ENCODE measurements at places on chromosomes 5 and 9. TPM values are rescaled to one million over a fixed set of nuclear protein-coding genes. Genes with fewer than 3 reads are reported as not detected.

Gene ZFR
- polyA plus RNA-seq: 79.2 TPM

DNA sequence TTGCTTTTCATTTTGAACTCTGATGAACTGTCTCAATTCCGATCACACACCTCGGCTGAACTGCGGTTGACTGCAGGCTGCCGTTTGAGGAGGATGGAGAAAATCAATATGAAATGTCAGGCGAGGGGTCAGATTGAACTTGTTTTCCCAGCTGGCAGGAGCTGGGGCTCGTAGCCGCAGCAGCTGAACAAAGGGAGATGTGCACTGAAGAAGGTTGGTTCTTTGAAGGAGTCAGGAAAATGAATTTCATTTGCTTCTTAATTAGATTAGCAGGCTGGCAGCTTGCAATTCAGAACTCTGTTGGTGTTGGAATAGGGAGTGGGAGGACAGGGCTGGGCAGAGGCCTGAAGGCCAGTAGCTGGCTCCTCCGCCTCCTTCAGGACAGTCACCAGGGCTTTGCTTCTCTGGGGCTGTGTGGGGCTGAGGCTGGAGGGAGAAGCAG is 117.4 kb upstream of the GPR151 start:
- no peak overlapping the region for H3K27ac ChIP-seq
- no peaks in the 10 kb centered on the region for H3K36me3 ChIP-seq
- no peak overlapping the region for H3K4me3 ChIP-seq
- DNase-seq: no peak

DNA sequence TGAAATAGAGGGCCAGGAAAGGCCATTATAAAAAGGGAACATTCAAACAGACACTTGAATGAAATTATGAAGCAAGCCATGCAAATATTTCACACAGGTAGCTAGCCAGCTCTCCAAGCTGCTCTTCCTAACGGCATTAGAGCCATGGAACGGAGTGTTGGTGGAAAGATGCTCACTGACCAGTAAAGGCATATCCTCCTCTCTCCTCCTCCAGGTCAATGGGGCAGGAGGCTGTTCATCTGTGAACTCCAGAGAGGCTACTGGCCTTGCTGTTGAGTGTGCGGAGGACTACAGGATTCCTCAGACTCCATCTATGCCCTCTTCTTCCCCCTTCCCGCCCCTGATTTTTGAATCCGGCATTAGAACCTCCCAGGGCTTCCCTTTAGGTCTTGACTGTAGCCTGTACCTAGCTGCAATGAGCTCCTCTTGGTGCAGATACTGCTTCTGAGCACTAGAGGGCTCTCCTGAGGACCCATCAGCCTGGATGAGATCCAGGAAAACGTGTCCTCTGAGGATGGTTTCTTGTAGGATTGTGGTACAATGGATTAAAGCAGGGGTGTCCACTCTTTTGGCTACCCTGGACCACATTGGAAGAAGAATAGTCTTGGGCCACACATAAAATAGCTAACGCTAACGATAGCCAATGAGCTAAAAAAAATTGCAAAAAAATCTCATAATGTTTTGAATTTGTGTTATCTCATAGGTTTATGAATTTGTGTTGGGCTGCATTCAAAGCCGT is 162.2 kb downstream of the SREK1 start:
- H3K4me3 ChIP-seq: no peak overlapping the region
- H3K27ac ChIP-seq: no peak overlapping the region
- no peaks in the 10 kb centered on the region for H3K36me3 ChIP-seq
- no peaks in the 10 kb centered on the region for H3K4me1 ChIP-seq

Gene OR1L6
- polyA plus RNA-seq: not detected

- no peaks in the 10 kb centered on the region for H3K4me1 ChIP-seq
- DNase-seq: no peak
- no peak overlapping the region for H3K27ac ChIP-seq
- no peak overlapping the region for H3K4me3 ChIP-seq
- H3K36me3 ChIP-seq: no peaks in the 10 kb centered on the region
Observed at GRCh38 chr5:66851306-66851705, 255.1 kb downstream of the MAST4 start.

GRCh38 chr5:93281980-93282772 is 298.8 kb downstream of the NR2F1-AS1 start:
- H3K4me1 ChIP-seq: no peaks in the 10 kb centered on the region
- no peaks in the 10 kb centered on the region for H3K27me3 ChIP-seq
- H3K36me3 ChIP-seq: peaks cover 5% of the 10 kb centered on the region
- H3K27ac ChIP-seq: no peak overlapping the region
- no peak for DNase-seq

DNA sequence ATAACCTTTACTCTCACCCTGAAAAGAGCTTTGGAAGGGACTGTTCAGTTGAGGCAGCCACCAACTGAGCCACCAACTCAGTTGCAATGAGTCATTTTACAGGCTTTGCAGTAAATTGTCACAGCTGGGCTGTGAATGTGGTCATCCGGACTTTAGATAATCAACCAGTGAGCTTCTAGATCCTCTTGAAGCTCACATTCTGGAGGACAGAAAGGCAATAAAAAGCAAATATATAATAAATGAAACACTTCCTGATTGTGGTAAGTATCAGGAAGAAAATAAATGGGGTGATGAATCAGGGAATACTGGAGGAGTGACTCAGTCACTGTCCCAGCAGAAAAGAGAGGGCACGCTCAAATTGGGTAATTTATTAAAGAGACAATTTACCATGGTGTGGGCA is 13.2 kb upstream of the C5orf58 start:
- H3K4me3 ChIP-seq: no peak overlapping the region
- no peaks in the 10 kb centered on the region for H3K27me3 ChIP-seq
- DNase-seq: no peak
- H3K4me1 ChIP-seq: peaks cover 19% of the 10 kb centered on the region

Gene FOXD4L6
- polyA plus RNA-seq: not detected

Gene SPATA31A3
- not detected for polyA plus RNA-seq

- no peaks in the 10 kb centered on the region for H3K27me3 ChIP-seq
- H3K27ac ChIP-seq: no peak overlapping the region
- H3K4me1 ChIP-seq: no peaks in the 10 kb centered on the region
- no peak overlapping the region for H3K4me3 ChIP-seq
- H3K36me3 ChIP-seq: no peaks in the 10 kb centered on the region
- DNase-seq: no peak
Observed at GRCh38 chr5:66582499-66583165, 13.6 kb upstream of the MAST4 start.

Gene PCDH12
- 0.29 TPM for polyA plus RNA-seq

DNA sequence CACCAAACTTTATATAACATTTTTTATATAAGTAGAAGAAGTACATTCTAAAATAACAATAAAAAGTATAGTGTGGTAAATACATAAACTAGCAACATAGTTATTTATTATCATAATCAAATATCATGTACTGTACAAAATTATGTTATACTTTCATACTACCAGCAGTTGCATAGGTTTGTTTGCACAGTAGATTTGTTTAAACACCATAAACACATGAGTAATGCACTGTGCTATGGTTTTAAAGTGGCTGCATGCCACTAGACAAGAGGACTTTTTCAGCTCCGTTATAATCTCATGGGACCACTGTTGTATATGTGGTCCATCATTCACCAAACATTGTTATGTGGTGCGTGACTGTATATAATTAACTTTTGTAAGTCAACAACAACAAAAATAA is 137.6 kb downstream of the DRD1 start:
- no peak for DNase-seq
- no peak overlapping the region for H3K4me3 ChIP-seq

Gene NMUR2
- not detected for polyA plus RNA-seq

Gene POMT1
- 20.2 TPM for polyA plus RNA-seq

GRCh38 chr5:33524476-33524875 is 83.7 kb downstream of the TARS1 start:
- no peak overlapping the region for H3K4me3 ChIP-seq
- no peak for DNase-seq
- H3K27me3 ChIP-seq: no peaks in the 10 kb centered on the region
- no peak overlapping the region for H3K27ac ChIP-seq
- no peaks in the 10 kb centered on the region for H3K4me1 ChIP-seq
- no peaks in the 10 kb centered on the region for H3K36me3 ChIP-seq

DNA sequence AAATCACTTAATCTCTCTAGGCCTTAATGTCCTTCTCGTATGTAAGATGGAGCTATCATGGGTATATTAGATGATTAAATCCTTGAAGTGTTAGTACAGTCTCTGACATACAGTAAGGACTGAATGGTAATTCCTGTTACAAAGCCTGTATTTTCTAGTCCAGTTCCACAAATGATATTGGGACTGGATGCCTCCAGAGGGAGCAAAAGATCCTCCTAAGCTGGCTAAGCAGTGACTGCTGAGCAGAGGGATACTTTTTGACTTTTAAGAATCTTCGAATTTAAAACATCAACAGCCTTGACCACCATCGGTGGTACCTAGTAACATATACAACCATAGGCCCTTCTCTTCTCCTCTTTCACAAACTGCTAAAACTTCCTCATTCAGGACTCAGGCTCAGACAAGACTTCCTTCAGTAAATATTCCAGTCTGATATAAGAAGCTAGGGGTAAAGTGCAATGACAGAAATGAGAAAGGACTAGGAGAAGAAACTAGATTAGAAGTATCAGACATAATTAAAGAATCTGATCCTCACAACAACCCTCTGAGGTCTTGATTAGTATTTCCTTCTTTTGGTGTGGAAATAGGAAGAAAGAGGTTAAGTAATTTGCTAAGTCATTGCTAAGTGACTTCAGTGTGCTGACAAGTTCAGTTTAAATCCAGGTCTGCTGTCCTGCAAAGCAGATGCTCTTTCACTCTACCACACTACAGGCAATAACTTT is 13.9 kb downstream of the PTAR1 start:
- peaks cover 38% of the 10 kb centered on the region for H3K4me1 ChIP-seq
- H3K27ac ChIP-seq: peak overlapping the region; percentile 82
- H3K36me3 ChIP-seq: peaks cover 9% of the 10 kb centered on the region
- no peak overlapping the region for H3K4me3 ChIP-seq
- H3K27me3 ChIP-seq: no peaks in the 10 kb centered on the region
- peak; percentile 24 for DNase-seq

DNA sequence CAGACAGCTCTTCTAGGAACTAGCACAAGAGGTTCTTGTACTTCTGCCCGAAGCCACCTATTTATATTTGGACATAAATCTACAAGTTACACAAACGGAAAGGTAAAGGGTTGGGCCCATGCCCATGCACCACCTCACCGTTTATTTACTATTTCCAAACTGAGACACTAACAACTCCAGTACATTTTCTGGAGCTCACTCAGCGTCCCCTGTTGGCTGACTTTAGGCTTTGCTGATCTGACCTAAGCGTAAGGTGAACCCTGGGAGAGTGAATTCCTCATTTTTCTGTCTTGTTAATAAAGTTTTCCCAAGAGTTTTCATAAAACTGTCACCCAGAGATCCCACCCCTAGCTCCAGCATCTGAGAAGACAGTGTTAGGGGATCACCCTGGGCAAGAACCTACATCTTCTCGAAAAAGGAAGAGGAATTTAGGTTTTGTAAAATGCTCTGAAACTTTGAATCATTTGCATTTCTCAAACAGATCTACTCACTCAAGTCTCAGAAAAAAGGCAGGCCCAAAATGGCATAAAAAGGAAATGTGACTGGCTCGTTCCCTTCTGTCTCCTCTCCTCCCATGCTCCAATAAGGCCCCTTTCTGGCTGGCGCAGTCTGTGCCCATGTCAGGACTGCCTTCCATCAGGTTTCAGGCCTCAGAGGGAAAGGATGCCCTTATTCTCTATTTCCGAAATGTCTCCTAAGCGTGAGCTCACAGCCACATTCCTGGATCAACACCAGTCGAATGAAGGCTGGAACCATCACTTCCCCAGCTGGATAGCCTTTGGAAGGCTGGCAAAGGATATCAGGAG is 201.3 kb downstream of the FANCC start:
- peaks cover 6% of the 10 kb centered on the region for H3K4me1 ChIP-seq
- peak; percentile 63 for DNase-seq
- H3K27me3 ChIP-seq: no peaks in the 10 kb centered on the region
- no peaks in the 10 kb centered on the region for H3K36me3 ChIP-seq
- 0 out of 2 replicates have a peak overlapping the region, but pooled peaks have one; percentile 42 for H3K27ac ChIP-seq

Gene C5orf58
- polyA plus RNA-seq: 9.1 TPM

- H3K27me3 ChIP-seq: no peaks in the 10 kb centered on the region
- H3K4me1 ChIP-seq: peaks cover 75% of the 10 kb centered on the region
- H3K36me3 ChIP-seq: no peaks in the 10 kb centered on the region
- no peak for DNase-seq
Observed at GRCh38 chr9:89465001-89465451, 32.9 kb downstream of the SEMA4D start.

GRCh38 chr5:122180146-122180712 is 50.9 kb downstream of the ZNF474 start:
- H3K27ac ChIP-seq: no peak overlapping the region
- no peaks in the 10 kb centered on the region for H3K27me3 ChIP-seq
- no peak overlapping the region for H3K4me3 ChIP-seq
- H3K36me3 ChIP-seq: no peaks in the 10 kb centered on the region

- H3K36me3 ChIP-seq: no peaks in the 10 kb centered on the region
- H3K4me1 ChIP-seq: no peaks in the 10 kb centered on the region
- no peak overlapping the region for H3K4me3 ChIP-seq
- DNase-seq: no peak
- no peak overlapping the region for H3K27ac ChIP-seq
- no peaks in the 10 kb centered on the region for H3K27me3 ChIP-seq
Observed at GRCh38 chr5:180013678-180014077, 57.9 kb downstream of the RNF130 start.

GRCh38 chr9:126503333-126504085 is 110.2 kb upstream of the LMX1B start:
- H3K4me3 ChIP-seq: no peak overlapping the region
- no peaks in the 10 kb centered on the region for H3K36me3 ChIP-seq
- H3K27me3 ChIP-seq: peaks cover 15% of the 10 kb centered on the region
- H3K4me1 ChIP-seq: peaks cover 2% of the 10 kb centered on the region

Gene PAEP
- not detected for polyA plus RNA-seq

DNA sequence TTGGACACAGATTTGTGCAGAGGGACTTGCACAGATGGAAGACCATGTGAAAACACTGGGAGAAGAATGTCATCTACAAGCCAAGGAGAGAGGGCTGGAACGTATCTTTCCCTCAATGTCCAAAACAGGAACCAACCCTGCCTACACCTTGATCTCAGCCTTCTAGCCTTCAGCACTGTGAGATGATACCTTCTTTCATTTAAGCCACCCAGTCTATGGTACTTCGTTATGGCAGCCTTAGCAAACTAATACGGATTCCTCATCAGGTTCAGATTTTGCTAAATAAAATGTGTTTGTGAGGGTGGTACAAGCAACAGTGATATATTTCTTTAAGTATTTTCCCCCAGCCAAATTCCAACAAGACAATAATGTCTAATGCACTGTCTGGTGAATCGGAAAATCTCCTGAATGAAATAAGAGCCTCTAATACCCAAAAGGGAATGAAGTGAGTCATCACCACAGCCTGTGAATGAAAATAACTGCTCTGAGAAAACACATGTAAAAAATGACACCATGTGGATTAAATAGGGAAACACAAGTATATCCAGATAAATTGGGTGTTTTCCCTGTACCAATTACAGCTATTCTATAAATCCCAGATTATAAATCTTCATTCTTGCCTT is 182.8 kb upstream of the TARS1 start:
- H3K27ac ChIP-seq: no peak overlapping the region
- DNase-seq: no peak
- H3K36me3 ChIP-seq: no peaks in the 10 kb centered on the region

DNA sequence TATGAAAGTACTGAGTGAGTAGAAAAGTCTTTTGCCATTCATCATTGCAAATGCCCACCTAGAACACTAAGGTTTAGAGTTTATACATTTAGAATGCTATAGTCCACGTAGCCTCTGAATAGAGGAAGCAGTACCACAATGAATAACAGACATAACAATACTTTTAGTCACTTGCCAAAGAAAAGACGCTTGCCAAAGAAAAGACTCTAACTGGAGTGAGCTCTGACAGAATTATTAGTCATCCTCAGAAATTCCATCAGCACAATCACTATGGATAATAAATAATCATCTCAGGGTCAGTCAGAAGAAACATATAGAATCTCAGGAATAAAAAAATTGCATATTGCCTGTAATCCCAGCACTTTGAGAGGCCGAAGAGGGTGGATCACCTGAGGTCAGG is 168.5 kb upstream of the TARS1 start:
- no peak for DNase-seq
- no peaks in the 10 kb centered on the region for H3K27me3 ChIP-seq
- no peak overlapping the region for H3K27ac ChIP-seq
- H3K4me1 ChIP-seq: no peaks in the 10 kb centered on the region
- no peak overlapping the region for H3K4me3 ChIP-seq

Gene NUDT12
- polyA plus RNA-seq: 9.3 TPM

Data from GM23338 (cell line).